ENCODE measurements at places on chromosomes 16 and 17.

GRCh38 chr17:68094481-68095078, 59.0 kb downstream of the KPNA2 start:
- no peak for DNase-seq

- no peak for DNase-seq
Measured at GRCh38 chr16:58516768-58517107, 1.4 kb downstream of the SETD6 start.

DNA sequence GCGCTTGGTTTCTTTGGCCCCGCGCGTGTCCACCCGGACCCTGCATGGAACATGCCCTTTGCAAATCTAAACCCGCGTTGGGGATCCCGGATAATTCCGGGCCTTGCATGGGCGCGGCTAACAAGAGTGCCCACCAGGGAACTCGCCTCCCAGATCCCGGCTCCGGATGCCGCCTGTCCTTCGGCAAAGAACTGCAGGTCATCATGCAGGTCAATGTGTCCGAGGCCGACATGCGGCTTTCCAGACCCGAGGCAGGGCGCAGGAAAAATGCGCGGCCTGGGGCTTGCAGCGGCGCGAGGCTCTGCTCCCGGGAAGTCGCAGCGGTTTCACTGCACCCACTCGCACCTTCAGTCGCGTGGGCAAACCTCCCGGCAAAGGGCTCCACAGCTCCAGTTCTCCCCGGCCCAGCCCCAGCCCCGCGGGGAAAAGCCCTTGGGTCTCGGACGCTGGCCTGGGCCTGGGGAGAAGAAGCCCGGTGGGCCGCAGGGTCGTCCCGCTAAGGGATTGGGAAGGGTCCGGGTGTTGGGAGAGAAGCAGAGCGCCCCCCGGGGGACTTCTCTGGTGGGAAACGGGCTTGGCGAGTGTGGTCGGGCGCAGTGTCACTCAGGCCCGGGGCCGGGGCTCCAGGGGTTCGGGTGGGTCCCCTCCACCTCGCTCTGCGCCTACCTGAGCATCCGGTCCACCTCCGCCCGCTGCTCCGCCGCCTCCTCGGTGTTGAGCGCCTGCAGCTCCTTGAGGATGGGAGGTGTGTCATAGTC, 805 bp downstream of the HNF1B start:
- peak; percentile 43 for DNase-seq

GRCh38 chr16:10664720-10665126, 30.0 kb downstream of the TEKT5 start:
- no peak for DNase-seq

DNA sequence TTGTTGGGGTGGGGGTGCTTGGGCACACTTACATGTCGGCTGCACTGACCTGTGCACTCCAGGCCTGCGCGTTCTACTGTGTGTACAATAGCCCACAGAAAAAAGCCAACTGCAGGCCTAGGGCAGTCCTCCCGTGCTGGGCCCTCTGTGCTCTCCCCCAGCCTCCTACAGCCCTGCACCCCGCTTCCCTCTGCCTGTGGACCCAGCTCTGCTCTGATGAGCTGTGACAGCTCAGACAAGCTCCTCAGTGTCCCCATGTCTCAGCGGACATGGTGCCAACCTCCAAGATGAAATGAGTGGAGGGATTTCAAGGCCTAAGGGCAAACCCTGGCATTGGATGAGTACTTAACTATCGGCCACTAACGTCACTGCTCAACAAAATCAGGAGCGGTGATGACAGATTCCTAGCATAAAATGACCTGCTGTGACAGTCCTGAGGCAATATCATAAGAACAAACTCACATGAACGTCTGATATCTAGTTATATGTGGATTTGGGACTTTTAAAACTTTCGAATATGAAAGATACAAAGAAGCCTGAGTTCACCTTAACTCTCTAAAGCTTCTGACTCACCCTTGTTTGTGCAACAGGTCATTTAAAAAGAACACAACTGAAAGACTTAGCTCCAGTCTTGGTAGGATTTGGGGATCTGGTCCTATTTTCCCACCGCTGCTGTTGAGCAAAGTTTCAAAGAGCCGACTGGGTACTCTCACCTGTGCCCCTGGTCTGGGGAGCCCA, 34.7 kb downstream of the CCDC57 start:
- DNase-seq: no peak

DNA sequence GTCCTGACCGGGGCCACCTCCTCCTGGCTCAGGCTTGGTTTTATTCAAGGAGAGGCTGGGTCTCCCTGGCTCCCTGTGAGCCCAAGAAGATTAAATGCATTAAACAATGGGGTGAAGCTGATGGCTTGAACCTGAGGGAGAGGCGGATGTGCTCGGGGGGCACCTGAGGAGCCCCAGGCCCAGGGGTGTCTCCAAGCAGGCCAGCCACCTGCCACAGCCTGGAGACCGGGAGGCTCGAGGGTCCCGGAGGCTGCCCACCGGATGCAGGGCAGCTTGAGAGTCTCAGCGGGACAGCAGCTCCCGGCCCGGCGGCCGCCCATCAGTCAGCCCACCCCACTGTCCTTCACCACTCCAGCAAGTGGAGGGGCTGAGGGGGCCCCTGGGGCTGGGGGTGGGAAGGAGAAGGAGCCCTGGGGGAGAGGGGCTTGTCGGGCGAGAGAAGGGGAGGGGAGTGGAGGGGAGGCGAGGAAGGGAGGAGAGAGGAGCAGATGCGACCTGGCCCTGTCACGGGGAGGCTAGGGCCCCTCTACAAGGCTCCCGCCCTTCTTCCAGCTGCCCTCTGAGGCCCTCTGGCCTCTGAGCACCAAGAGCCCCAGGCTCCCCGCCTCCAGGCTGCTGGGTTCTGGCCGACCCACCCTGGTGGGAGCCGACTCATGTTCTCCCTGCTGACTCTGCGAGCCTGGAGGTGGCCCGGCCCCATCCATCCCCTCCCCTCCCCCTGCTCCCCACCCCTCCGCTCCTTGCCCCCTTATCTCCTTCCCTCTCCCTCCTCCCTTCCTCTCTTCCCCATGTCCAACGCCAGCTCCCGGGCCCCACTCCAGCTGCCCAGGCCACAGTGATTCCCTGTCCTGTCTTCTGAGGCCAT, 13.2 kb downstream of the CD7 start:
- no peak for DNase-seq

- no peak for DNase-seq
Measured at GRCh38 chr16:47613251-47613650, 152.1 kb downstream of the PHKB start.

GRCh38 chr17:38896346-38896954, 26.6 kb downstream of the LASP1 start:
- no peak for DNase-seq

DNA sequence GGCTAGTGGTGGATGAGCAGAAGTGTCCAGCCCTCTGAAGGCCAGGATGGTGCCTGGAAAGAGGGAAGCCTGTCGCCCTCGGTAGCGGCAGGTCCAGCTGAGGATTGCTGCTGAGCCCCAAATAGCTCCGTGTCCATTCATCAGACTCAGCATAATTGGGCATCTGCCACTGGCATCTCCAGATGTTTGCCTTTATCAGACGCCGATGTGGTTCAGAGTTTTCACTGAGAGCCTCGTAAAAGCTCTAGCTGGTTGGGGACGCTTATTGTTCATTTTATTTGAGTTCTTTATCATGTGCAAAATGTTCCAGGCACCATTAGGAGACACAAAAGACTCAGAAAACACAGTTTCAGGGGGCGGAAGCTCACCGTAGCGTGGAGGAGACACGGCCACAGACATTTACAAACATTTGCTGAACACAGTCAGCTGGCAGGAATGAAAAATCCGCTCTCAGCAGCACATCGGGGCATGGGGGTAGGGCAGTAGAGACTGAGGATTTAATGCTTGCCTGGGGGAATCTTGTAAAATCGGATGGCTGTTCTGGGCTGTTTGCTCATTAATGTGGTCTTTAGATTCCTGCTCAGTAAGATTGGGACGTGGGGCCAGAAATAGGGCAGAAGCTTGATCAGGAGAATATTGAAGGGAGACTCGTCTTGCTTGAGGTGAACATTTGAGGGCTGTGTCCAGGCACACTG, 41.7 kb downstream of the SMPD3 start:
- no peak for DNase-seq

DNA sequence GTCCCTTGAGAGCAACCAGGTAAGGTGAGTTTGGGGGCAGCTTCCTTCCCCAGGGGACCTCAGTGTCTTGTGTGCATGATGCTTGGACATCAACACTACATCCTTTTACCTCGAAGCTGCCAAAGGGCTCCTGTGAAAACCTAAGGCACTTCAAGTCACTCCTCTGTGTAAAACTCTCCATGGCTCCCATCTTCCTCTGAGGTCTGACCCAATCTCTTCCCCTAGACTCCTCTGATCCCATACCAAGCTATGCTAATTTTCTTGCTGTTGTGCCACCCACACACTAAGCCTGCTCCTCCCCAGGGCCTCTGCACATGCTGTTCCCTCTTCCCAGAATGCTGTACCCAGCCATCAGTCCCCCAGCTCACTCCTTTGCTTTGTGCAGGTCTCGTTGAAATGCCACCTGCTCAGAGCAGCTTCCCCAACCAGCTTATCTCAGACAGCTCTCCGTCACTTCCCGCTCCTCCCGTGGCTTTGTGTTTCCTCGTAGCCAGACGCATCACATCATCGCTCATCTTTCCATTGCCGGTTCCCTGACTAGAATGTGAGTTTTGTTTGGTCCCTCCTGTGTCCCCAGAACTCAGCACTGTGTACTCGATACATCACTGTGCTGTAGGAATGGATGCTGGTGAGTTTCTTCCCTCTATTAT, 78.4 kb downstream of the CNGB1 start:
- no peak for DNase-seq

GRCh38 chr16:4409081-4409932, 7.1 kb downstream of the CORO7 start:
- DNase-seq: no peak

DNA sequence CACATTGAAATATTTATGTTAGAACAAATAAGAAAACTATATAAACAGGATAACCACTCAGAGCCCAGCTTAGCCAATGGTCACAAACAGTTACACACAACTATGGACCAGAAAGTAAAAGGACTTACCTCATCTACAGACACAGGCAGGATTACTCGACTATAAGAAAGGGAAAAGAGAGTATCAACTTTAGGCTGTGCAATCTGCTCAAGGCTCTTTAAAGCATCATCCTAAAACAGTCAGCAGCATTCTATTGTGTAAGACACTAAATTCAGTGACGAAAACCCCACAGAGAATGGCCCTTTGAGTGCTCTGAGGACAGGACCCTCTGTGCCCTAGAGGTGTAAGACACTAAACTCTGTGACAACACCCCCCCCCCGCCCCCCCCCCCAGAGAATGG, 4.2 kb downstream of the PITPNA start:
- no peak for DNase-seq

- no peak for DNase-seq
Measured at GRCh38 chr17:2302778-2303203, 794 bp downstream of the SMG6 start.

- no peak for DNase-seq
Measured at GRCh38 chr17:77233635-77234334, 93.0 kb downstream of the SEC14L1 start.

- DNase-seq: no peak
Measured at GRCh38 chr16:20136446-20136968, 62.8 kb upstream of the GPR139 start.

DNA sequence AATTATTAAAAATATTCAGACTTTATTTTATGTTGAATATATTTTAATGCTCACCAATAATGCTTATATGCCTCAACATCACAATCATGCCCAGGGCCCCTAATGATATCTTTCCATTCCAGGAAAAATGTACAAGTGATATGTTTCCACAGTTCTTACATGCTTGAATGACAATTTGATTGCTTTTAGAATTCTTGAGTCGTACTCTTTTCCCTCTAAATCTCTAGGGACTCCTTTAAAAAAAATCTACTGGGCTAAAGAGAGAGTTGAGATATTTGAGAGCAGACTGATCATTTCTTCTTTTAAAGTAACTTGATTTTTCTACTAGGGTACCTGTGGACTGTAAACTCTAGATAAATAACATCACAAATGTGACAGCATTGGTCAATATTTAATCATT, 18.2 kb upstream of the HLF start:
- no peak for DNase-seq

DNA sequence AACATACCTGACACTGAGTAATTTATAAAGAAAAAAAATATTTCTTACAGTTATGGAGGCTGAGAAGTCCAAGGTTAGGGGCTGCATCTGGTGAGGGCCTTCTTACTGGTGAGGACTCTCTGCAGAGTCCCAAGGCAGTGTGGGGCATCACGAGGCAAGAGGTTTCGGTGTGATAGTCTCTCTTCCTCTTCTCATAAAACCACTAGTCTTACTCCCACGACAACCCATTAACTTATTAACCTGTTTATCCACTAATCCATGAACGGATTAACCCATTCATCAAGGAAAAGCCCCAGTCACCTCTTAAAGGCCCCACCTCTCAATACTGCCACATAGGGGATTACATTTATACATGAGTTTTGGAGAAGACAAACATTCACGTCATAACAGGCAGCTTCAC, 20.1 kb downstream of the CIITA start:
- DNase-seq: no peak

DNA sequence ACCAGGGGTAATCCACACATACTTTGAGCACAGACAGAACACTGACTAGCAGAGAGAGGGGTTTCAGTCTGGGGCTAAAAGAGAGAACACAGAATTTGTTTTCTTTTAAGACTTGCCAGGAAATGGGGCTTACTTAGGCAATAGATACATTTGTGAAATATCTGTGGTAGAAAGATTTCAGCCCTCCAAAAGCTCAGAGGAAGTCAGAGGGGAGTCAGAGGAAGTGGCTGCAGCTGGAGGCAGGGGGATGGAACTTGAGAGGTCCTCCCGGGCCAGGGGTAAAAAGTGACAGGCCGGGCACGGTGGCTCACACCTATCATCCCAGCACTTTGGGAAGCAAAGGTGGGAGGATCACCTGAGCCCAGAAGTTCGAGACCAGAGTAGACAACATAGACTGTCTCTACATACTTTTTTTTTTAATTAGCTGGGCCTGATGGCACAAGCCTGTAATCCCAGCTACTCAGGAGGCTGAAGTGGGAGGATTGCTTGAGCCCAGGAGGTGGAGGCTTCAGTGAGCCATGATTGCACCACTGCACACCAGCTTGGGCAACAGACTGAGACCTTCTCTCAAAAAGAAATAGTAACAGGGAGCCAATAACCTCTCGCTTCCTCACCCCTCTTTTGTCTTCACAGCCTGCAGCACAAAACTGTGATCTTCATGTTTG, 49.9 kb downstream of the NLRC5 start:
- no peak for DNase-seq

GRCh38 chr17:75151930-75152329, 2.4 kb downstream of the JPT1 start:
- DNase-seq: no peak

DNA sequence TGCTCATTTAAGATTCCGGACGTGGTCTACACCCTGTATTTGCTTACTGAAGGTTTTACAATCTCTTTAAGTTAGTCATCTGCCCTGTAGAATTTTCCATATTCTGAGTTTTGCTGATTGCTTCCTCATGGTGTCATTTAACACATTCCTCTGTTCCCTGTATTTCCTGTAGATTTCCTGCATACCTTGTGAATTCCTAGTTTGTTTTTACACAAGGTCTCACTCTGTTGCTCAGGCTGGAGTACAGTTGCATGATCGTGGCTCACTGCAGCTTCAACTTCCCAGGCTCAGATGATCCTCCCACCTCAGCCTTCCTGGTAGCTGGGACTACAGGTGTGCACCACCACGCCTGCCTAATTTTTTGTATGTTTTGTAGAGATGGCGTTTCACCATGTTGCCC, 66.8 kb downstream of the CMIP start:
- no peak for DNase-seq

- no peak for DNase-seq
Measured at GRCh38 chr17:10648956-10649355, 8.2 kb downstream of the MYH3 start.

All from neuronal stem cell (in vitro differentiated cells).